ENCODE measurements at places on chromosomes 2 and 18. TPM values are rescaled to one million over a fixed set of nuclear protein-coding genes. Genes with fewer than 3 reads are reported as not detected.

The HOXD13 gene
- total RNA-seq = not detected

The SLC14A1 gene
- total RNA-seq = 7.1 TPM

The OTOF gene
- total RNA-seq = not detected

The RSAD2 gene
- 15.9 TPM for total RNA-seq

The PMS1 gene
- total RNA-seq = 8.0 TPM

The RAB11FIP5 gene
- 29.9 TPM for total RNA-seq

The SGO2 gene
- 1.1 TPM for total RNA-seq

The IL1A gene
- not detected for total RNA-seq

The UGT1A8 gene
- total RNA-seq = not detected

The NT5DC4 gene
- not detected for total RNA-seq

The SCYGR2 gene
- total RNA-seq = not detected

The CYP27C1 gene
- total RNA-seq = not detected

The VWA3B gene
- total RNA-seq = 0.96 TPM

The DUSP2 gene
- total RNA-seq = 2.5 TPM

The CTIF gene
- total RNA-seq = 68.9 TPM

The INHA gene
- total RNA-seq = 4.2 TPM

The TUBA4B gene
- not detected for total RNA-seq

The C1QL2 gene
- total RNA-seq = not detected

The PJVK gene
- 2.0 TPM for total RNA-seq

The DAPL1 gene
- total RNA-seq = not detected

The FIGLA gene
- total RNA-seq = not detected

The CYP26B1 gene
- 4.8 TPM for total RNA-seq

The CRACDL gene
- 4.6 TPM for total RNA-seq

The THSD7B gene
- 0.05 TPM for total RNA-seq

The HOXD3 gene
- total RNA-seq = 1.1 TPM

The ST8SIA5 gene
- 1.4 TPM for total RNA-seq

The TUBB8B gene
- total RNA-seq = not detected

The CCDC93 gene
- 28.7 TPM for total RNA-seq

The MROH2A gene
- total RNA-seq = not detected

All from heart right ventricle (tissue), 16 donors.